ENCODE measurements at places on chromosomes 2 and 18. TPM values are rescaled to one million over a fixed set of nuclear protein-coding genes. Genes with fewer than 3 reads are reported as not detected.

STEAP3 gene
- total RNA-seq = 0.94 TPM

DNA sequence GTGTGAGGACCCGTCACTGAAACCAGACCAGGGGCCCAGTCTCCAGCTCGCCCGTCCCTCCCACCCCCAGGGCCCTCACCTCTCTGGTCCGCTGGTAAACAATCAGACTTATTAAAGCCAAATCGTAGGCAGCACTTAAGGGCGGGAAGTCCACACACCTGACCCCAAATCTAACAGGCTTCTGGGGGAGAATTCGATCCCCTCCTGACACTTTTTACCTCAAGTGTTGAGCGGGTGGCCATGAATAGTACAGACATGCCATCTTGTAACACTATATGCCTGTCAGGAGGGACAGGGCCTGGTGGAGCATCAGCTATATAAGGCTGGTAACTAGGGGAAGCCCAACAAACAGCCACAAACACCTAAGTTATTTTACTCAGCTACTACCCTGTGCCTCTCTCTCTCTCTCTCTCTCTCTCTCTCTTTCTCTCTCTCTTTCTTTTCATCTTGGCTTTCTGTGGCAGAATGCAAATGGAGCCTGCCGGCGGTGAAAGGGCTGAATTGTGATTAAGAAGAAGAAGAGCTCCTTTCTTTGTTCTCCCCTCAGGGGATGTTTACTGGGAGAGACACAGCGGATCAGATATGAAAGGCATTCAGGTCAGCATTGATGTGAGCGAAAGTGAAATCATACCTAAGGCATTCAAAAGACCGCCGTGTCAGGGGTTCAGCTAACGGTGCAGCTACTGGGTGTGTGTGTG lies 9.5 kb downstream of the ZEB2 start:
- DNase-seq = no peak
- H3K4me1 ChIP-seq = peaks cover 36% of the 10 kb centered on the region
- peak overlapping the region; percentile 97 for H3K27ac ChIP-seq
- peak overlapping the region; percentile 71 for H3K4me3 ChIP-seq
- peaks cover 2% of the 10 kb centered on the region for H3K27me3 ChIP-seq

POTEJ gene
- total RNA-seq = 0.10 TPM

CDKL4 gene
- 9.1 TPM for total RNA-seq

DNA sequence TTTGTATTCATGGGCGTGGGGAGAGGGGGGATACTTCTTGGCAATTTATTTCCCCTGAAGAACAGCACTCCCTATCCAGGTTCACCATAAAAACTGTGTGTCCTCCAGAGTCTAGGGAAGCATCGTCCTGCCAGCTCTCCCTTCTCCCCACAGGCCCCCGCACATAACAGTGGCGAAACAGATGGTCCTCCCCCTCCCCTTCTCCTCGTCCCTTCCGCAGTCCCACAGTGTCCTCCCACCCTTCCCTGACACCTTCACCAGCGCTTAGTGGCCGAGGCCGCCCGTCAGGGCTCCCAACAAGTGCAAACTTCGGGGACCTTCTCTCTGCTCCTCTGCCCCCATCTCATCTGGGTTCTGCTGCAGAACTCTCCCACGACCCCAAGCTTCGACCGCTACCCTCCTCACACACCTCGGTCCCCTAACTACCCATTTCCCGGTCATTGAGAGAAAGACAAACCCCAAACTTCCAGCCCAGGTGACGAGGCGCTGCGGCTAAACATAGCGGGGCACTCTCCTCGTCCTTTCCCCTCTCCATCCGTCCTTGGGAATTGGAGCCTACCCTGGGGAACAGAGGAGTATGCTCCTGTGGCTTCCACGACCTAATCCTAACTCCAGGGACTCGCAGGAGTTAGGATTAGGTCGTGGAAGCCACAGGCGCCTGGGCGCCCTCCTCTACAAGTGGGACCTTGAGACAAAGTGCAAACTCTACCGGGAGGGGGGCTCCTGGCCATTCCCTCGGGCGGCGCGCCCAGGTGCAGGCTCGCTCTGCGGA lies 971 bp downstream of the ZNF385B start:
- peaks cover 38% of the 10 kb centered on the region for H3K27me3 ChIP-seq
- H3K36me3 ChIP-seq = no peaks in the 10 kb centered on the region
- H3K27ac ChIP-seq = no peak overlapping the region
- peaks cover 12% of the 10 kb centered on the region for H3K4me1 ChIP-seq

SH3BP4 gene
- 13.9 TPM for total RNA-seq

PRKAG3 gene
- not detected for total RNA-seq

DNA sequence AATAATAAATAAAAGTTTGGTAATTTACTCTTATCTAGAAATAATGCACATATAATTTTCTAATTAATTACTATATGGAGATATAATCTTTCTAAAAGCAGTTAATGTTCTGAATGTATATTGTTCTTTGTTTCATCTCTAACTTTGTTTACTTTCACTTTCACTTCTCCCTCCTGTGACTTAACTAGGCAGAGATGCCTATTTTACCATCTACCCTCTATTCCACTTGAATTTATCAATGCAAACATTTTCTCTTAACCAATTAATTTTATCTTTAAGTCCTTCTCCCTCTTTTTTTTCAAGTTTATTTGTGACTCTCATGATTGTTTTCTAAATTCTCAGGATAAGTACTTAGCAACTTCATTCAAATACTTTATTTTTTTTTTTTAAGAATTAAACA lies 55.1 kb upstream of the IL1RL1 start:
- H3K27ac ChIP-seq = no peak overlapping the region
- peaks cover 4% of the 10 kb centered on the region for H3K4me1 ChIP-seq
- no peaks in the 10 kb centered on the region for H3K36me3 ChIP-seq

- peaks cover 24% of the 10 kb centered on the region for H3K36me3 ChIP-seq
- no peak for DNase-seq
- H3K27ac ChIP-seq = no peak overlapping the region
Measured at GRCh38 chr2:120219291-120219690, 3.9 kb downstream of the TMEM185B start.

GRCh38 chr2:53610260-53610659 lies 157.3 kb upstream of the CHAC2 start:
- H3K27me3 ChIP-seq = no peaks in the 10 kb centered on the region
- no peaks in the 10 kb centered on the region for H3K4me1 ChIP-seq
- no peaks in the 10 kb centered on the region for H3K36me3 ChIP-seq
- no peak overlapping the region for H3K27ac ChIP-seq
- no peak for DNase-seq

COPS9 gene
- 90.3 TPM for total RNA-seq

LYPD1 gene
- total RNA-seq = 54.2 TPM

DNA sequence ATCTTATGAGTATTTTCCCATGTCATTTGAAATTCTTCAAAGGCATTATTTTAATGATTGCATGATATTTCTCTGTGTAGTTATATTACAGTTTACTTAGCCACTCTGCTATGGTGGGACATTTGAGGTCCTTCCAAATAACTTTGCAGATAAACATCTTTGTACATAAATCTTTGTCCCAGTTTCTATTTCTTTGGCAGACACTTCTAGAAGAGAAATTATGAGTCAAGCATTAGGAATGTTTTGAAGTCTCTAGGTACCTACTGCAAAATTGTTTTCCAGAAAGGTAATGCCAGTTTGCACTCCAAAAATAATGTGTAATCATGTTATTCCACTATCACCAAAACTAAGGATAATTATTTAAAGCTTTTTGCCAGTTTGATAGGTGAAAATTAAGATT lies 149.7 kb downstream of the EN1 start:
- H3K27me3 ChIP-seq = no peaks in the 10 kb centered on the region
- no peak overlapping the region for H3K27ac ChIP-seq
- H3K4me3 ChIP-seq = no peak overlapping the region
- no peaks in the 10 kb centered on the region for H3K4me1 ChIP-seq

UPP2 gene
- 0.55 TPM for total RNA-seq

GRCh38 chr2:28663359-28663758 lies 88.3 kb upstream of the PPP1CB start:
- no peaks in the 10 kb centered on the region for H3K36me3 ChIP-seq
- H3K27me3 ChIP-seq = no peaks in the 10 kb centered on the region
- DNase-seq = no peak
- H3K4me1 ChIP-seq = peaks cover 27% of the 10 kb centered on the region
- H3K4me3 ChIP-seq = no peak overlapping the region

DNA sequence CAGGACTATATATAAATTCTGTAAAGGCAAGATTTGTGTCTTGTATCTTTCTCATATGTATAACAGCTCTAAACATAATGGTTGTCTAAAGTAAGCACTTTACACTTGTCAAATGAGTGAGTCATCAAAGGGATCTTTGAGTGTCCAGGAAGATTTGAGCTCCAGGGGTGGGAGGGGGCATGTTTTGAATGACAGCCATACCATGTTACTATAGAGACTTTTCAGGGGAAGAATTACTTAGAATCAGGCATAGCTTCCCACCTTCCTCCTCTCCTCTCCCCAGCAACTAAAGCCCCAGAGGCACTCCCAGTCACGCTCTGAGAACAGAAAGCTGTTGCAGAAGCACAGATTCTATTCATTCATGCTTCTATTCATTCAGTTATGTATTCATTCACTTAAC lies 65.8 kb upstream of the ALK start:
- H3K27ac ChIP-seq = no peak overlapping the region
- H3K27me3 ChIP-seq = no peaks in the 10 kb centered on the region
- DNase-seq = no peak

CAPN14 gene
- 0.28 TPM for total RNA-seq

DNA sequence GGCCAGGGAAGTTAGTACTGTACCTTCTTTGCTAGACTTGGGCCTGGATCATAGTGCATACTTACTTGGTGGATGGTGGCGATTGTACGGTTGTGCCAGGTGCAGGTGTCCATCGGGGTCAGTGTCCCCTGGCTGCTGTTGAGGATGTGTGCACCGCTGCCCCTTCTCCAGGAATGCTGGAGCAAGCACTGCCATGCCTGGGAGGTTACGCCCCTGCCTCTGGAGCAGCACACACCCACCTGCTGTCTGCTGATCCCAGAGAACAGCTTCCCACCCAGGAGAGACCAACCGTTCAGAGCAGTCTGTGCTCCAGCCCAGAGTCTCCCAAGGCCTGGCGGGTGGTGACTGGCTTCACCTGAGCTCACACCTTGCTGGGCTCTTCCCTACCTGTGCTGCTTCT lies 286.8 kb upstream of the HS6ST1 start:
- no peak for DNase-seq
- H3K27ac ChIP-seq = no peak overlapping the region
- H3K36me3 ChIP-seq = no peaks in the 10 kb centered on the region
- peaks cover 11% of the 10 kb centered on the region for H3K4me1 ChIP-seq

TANC1 gene
- 31.6 TPM for total RNA-seq

DNA sequence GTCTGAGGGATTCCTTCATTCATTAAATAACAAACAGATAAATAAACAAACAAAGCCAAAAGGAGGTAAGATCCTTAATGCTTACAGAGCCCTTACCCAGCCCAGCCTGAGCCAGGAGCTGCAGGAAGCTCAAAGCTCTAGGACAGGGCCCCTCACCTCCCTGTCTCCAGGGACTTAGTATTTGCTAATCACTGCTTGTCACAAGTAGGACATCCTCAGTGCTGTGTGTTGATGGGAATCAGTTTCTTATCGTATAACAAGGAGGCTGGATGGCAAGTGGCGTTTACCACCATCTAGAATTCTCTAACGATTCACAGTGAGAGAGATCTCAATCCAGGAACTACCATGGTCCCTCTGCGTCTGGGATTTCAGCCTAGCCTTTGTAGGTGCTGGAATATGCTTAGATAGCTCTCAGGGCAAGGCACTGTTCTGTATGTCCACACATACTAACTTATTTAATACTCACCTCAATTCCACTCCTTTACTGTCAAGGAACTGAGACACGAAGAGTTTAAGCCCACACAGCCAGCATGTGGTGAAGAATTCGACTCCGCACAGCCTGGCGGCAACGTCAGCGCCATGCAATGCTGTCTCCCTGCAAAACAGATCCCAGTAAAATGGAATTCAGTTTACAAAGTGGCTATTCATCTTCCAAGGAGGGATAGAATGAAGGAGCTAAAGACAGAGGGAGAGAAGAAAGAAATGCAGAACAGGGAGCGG lies 164.8 kb downstream of the MYCN start:
- no peak overlapping the region for H3K27ac ChIP-seq
- H3K4me3 ChIP-seq = no peak overlapping the region
- peaks cover 2% of the 10 kb centered on the region for H3K27me3 ChIP-seq
- peak; percentile 65 for DNase-seq
- H3K4me1 ChIP-seq = peaks cover 25% of the 10 kb centered on the region

GRCh38 chr2:40374543-40375240 lies 77.2 kb downstream of the SLC8A1 start:
- H3K36me3 ChIP-seq = no peaks in the 10 kb centered on the region
- H3K27ac ChIP-seq = no peak overlapping the region
- DNase-seq = no peak
- no peak overlapping the region for H3K4me3 ChIP-seq

CDH7 gene
- total RNA-seq = 16.6 TPM

- no peaks in the 10 kb centered on the region for H3K27me3 ChIP-seq
- H3K4me1 ChIP-seq = no peaks in the 10 kb centered on the region
- no peak overlapping the region for H3K4me3 ChIP-seq
- no peak overlapping the region for H3K27ac ChIP-seq
Measured at GRCh38 chr2:123448801-123449200, 576.3 kb upstream of the CNTNAP5 start.

GPC1 gene
- 27.2 TPM for total RNA-seq

- H3K4me3 ChIP-seq = no peak overlapping the region
- no peaks in the 10 kb centered on the region for H3K27me3 ChIP-seq
- H3K4me1 ChIP-seq = no peaks in the 10 kb centered on the region
- no peak for DNase-seq
Measured at GRCh38 chr2:6671913-6672312, 193.8 kb downstream of the CMPK2 start.

LIPG gene
- 3.6 TPM for total RNA-seq

DNA sequence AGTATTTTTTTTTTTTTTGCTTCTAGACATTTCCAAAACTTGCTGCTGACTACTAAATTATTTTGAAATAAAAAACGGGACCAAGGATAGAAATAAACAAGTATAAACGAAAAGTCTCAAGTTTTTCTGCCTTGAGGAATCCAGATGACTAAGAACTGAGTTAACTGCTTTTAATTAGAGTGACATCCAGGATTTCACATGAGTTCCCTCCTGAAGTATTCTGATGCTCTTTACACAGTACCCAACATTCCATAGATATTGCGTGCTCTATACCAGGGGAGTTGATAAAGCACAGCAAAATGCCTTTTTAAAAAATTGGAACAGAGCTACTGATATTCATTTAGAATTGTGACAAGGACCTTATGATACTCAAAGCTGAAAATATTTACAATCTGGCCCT lies 618.0 kb downstream of the CCDC85A start:
- no peak for DNase-seq
- no peaks in the 10 kb centered on the region for H3K27me3 ChIP-seq
- no peaks in the 10 kb centered on the region for H3K36me3 ChIP-seq
- no peak overlapping the region for H3K27ac ChIP-seq
- no peak overlapping the region for H3K4me3 ChIP-seq

DNA sequence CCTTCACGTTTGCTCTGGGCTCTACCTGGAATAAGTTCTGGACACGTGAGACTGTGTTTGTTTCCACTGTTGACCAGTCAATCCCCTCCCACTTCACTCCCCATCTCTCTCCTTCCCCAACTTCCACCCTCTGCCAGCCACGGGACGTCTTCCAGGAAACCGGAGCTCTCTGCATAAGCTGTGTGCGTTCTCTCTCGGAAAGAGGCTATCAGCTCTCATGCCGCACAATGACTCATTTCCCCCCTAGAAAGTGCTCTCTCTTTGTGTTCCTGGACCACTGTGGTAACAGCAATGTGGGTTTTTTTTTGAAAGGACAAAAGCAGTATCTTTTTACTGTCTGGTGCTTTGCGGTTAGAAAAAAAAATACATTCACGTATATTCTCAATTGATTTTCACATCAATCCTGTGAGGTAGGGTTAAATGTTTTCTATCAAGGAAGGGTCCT lies 10.2 kb downstream of the PROKR1 start:
- no peak for DNase-seq
- H3K27me3 ChIP-seq = no peaks in the 10 kb centered on the region
- H3K36me3 ChIP-seq = no peaks in the 10 kb centered on the region
- no peak overlapping the region for H3K27ac ChIP-seq
- H3K4me3 ChIP-seq = no peak overlapping the region
